Kidney glomerular epithelial cell (primary cell): ENCODE measurements at places on chromosomes 2 and 18.

DNA sequence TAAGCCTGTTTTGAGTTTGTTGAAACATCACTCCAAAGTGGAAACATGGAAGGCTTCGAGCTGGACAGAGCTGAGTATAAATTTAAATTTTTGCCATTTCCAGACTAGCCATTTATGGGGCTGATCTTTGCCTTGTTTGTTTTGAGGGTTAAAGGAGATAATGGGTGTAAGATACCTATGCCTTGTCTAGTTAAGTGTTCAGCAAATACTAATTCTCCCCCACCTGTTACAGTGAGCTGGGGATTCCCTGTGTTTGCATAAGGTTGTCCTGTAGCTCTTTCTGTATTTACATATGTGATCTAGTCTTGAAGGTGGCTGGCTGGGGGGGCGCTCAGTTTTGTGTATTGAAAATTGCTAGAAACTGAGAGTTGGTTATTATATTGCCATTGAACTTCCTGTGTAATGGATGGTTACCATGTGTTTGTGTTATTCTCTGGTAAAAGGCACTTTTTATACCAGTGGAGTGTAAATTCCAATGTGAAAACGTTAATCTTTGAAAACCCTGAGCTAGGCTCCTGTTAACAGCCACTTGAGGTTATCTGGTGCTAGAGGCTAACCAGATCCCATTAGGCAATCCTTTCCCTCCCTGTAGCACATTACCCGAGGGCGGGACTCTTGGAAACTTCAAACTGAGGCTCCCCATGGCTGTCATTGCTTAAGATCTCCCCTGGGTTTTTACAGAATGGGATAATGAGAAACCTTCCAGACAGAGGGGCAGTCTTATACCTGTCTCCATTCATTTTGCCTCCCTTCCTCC lies 26.7 kb downstream of the TANC1 start:
- no peak for DNase-seq

DNA sequence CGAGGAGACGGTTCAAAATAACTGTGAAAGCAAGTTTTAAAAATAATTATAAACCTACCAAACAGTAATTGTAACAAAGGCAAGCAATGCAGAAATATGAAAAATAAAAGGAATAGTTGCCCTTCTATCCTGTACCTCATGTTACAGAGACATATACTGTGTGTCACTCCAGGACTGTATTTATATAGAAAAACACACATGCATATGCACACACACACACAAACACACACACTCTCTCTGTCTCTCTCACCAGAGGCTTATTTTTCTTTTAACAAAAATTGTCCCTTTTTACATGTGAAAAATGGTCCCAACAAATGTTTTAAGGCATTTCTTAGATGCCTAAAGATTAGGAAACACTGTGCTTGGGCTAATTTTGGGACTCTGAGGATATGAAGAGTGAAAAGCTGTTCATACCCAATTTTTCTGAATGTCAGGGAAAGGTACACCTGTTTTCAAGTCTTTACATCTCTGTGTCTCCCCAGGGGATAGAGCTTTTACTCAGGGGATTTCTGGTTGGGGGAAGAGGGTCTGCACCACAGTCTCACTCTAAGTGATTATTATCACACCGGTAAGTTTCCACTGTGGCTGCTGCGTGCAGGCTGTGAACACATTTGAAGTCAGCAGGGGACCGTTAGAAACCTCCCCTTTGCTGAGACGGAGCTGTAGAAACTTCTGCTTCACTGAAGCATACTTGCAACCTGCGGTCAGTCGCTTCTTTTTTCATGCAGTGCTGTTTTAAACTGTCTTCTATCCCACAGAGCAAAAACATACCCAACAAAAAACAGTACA lies 51.4 kb upstream of the SPAG16 start:
- no peak for DNase-seq

DNA sequence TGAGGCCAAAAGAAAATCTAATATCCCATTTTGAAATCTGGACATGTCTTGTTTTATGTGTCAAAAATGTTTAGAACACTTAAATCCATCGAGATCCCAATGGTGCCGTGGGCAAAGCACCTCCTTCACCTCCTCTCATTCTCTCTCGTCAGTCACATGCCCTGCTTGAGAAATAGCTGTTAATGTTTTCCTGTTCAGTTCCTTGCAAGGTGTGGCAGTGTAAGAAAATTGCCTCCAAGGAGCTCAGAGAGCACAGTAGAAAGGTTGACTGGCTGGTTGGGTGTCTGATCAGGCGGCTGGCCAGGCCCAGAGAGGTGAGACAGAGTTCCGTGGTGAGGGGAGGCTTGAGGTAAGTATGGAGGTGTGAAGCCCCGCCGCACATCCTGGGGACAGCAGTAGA lies 210.2 kb downstream of the TSN start:
- no peak for DNase-seq

DNA sequence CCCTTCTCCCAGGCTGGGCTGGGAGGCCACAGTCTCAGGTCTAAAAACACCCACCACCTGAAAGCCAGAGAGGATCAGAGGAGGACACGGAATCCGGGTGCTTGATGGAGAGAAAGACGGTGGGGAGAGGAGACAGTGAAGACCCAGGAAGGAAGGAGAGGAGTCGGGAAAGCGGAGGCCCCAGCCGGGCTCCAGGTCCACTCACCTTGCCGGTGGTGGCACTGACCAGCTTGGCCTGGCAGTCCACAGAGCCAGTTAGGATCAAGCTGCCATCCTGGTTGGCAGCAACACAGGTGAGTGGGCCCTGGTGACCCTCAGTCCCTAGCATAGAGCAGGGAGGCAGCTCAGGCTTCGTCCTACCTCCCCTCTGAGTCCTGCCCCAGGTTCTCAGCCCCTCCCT lies 4.3 kb downstream of the AAMP start:
- DNase-seq, result no peak

DNA sequence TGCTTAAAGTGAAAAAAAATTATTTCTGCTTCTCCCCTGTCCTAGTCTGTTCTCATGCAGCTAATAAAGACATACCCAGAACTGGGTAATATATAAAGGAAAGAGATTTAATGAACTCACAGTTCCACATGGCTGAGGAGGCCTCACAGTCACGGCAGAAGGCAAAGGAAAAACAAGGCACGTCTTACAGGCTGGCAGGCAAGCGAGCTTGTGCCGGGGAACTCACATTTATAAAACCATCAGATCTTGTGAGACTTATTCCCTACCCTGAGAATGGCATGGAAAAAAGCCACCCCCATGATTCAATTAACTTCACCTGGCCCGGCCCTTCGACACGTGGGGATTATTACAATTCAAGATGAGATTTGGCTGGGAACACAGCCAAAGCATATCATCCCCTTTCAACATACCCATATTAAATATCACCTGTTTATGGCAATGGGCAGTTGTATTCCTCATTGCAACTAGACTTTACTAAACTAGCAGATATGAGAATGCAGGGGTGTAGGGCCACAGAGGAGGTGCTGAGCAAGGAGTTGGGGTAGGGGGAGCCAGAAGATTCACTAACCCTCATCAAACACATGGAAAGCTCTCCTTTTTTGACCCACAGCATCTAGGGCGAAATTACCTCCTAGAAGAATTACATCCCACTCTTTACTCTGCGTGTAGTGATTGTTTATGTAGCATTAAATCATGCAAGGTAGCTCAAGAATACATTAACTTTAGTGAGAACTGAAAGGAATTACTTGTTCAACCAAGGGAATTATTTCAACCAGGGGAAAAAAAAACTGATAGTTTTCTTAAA lies 183.3 kb upstream of the DOK6 start:
- no peak for DNase-seq

- no peak for DNase-seq
Measured at GRCh38 chr2:12044857-12045256, 298.4 kb downstream of the LPIN1 start.

GRCh38 chr2:179440642-179441251 lies 176.1 kb upstream of the SESTD1 start:
- DNase-seq, result no peak

DNA sequence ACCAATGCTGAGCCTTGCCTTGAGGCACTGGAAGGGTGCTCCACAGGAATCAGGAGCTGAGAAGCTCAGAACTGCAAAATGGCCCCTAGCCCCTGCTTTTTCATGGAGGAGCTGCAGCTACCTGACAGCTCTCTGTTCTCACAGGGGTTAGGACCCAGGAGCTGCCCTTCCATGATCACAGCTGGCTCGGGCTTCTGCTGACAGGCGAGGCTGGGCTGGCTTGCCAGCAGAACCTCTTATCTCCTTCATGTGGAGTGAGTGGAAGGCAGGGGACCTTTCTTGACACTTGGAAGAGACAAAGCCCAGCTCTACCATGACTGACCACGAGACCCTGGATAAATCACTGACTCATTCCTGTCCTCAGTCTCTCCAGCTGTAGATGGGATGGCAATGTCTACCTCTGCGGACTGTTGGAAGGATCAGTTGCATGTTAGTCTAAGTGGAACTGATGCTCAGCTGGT lies 113.4 kb downstream of the CAPN13 start:
- DNase-seq, result no peak

DNA sequence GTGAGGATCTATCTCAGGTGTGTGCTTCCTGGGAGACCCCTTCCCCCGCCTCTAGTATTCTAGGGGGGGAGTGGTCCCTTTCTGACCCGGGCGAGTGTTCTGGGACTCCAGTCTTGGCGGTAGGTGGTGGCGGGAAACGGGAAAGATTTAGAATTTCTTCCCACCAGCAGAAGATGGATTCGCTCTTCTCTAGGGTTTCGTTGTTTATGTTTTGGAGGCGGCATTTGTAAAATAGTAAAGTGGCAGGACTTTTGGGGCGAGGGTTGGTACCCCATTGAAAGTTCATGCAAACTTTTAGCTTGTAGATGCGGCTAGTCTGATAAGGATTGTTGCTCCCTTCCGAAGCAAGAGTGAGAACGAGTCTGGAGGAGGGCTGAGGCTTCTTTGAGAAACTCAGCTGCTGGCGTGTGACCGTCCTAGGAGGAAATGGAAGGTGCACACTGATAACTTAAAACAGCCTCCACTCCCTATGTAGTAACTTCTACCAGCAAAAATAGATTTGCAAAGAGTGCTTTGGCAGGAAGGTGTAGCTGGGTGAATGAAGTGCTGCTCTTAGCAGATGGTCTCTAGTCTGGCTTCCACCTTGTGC lies 412 bp downstream of the GPD2 start:
- DNase-seq, result no peak

- DNase-seq, result no peak
Measured at GRCh38 chr2:227182765-227183164, 18.3 kb downstream of the COL4A3 start.

DNA sequence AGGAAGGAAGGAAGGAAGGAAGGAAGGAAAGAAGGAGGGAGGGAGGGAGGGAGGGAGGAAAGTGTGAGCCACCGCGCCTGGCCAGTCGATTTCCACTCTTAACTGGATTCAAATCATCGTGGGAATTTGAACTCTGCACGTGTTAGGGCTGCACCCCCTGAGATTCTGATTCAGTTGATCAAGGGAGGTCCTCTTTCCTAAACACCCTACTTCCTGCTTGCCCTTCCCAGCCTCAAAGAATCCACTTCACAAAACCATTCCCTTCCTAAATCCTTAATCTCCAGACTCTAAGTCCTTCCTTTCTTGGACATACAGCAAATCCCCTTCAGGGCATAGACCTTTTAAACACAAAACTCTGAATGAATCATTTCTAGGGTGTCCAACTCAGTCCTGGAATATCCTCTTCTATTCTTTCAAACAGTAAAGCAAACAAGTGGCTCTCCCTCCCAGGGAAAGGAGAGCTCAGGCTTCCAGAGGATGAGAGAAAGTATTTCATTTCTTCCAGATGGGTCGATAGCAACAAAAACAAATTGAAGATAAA lies 68.2 kb upstream of the MBOAT2 start:
- DNase-seq, result no peak

- DNase-seq, result no peak
Measured at GRCh38 chr18:27144672-27145071, 40.4 kb downstream of the CHST9 start.

GRCh38 chr18:47996091-47996541 lies 65.7 kb upstream of the SMAD2 start:
- no peak for DNase-seq

GRCh38 chr2:172281648-172282570 lies 145.5 kb upstream of the ITGA6 start:
- DNase-seq, result peak; percentile 10

DNA sequence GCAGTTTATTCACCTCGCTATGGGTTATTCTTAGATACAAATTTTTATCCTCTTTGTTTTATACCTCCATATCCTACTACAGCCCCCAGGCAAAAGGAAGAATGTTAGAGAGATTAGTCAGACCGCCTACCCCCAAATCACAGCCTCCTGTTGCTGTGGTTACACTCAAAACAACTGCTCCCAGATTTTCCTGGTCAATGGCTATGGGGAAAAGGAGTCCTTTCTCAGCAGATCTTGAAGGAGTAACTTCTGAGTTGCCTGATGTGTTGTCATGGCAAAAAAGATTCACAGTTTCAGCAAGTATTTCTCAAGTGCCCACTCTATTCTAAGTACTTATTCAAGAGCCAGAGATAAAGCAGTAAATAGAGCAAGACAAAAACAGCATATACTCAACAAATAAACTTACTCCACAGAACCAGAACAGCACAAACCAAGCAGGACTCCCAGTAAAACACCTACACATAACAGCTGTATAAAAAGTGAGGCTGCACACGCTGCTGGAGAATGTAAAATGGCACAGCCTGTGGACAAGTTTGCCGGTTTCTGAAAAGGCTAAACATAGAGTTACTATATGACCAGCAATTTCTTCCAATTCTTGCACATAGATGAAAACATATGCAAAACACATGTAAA lies 104.8 kb downstream of the NOL10 start:
- peak; percentile 96 for DNase-seq

DNA sequence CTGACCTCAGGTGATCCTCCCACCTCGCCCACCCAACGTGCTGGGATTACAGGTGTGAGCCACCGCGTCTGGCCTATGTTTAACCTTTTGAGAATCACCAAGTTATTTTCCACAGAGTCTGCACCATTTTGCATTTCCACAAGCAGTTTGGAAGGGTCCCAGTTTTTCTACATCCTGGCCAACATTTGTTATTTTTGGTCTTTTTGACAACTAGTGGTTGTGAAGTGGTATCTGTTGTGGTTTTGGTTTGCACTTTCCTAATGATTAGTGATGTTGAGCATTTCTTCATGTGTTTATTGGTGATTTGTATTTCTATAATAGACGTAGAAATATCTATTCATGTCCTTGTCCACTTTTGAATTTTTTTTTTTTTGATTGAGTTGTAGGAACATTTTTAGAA lies 67.9 kb downstream of the BIRC6 start:
- no peak for DNase-seq

DNA sequence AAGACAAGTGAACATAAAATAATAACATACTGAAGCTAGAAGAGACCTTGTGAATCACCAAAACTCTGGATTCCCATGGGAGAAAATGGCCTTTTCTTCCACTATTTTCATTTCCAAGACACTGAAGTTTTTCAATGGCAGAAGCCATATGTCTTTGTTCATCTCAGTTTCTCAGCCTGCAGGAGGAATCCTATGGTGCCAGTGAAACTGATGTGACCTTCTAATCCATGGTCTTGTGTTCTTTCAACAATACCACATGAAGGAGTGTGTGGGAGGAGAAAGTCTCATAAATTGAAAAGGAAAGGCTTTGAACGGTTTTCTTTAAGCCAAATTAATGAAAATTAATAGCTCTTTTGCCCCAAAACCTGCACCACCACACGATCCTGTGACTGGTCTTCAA lies 257.3 kb downstream of the EPHA4 start:
- DNase-seq, result no peak

GRCh38 chr2:158392687-158393086 lies 63.9 kb downstream of the CCDC148 start:
- no peak for DNase-seq
